Esophagus squamous epithelium (tissue), 5 donors: ENCODE measurements at places on chromosomes 4 and X.

- no peak for DNase-seq
Measured at GRCh38 chrX:138026211-138026610, 460.3 kb downstream of the ZIC3 start.

DNA sequence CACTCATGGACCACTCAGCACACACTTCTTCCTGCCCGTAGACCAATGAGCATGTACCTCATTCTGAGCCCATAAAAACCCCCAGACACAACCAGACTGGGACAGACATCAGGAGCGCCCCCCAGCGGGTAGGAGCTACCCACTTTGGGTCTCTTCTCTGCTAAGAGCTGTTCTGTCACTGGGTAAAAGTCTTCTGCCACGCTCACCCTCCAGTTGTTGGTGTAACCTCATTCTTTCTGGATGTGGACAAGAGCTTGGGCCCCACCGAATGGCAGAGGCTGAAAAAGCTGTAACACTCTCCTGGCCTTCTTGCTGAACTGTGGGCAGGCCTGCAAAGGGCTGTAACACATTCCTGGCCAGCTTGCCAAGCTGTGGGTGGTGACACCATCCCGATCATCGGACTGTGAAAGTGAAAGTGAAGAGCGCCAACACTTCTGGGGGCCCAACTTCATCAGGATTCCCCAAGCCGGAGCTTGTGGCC lies 137.6 kb downstream of the TECRL start:
- no peak for DNase-seq

DNA sequence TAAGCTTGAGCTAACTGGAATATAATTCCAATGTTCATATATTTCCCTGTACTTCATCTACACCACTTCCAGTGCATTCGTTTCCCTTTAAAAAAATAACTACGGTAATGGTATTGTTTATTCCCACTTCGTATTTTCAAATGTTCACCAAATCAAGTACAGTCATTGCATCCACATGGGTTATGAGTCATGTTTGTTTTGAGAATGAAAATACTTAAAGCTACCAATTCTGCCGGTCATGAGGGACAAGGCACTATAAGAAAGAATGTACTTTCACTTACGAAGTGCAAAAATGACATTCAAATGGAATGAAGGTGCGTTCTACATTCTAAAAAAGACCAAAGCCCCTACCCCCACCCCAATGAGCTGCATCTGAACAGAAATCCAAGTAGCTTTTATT lies 174.4 kb upstream of the FGF13 start:
- no peak for DNase-seq

GRCh38 chrX:154309041-154309775 lies 13.6 kb downstream of the TKTL1 start:
- no peak for DNase-seq

- no peak for DNase-seq
Measured at GRCh38 chr4:152633118-152633517, 46.7 kb downstream of the TMEM154 start.

DNA sequence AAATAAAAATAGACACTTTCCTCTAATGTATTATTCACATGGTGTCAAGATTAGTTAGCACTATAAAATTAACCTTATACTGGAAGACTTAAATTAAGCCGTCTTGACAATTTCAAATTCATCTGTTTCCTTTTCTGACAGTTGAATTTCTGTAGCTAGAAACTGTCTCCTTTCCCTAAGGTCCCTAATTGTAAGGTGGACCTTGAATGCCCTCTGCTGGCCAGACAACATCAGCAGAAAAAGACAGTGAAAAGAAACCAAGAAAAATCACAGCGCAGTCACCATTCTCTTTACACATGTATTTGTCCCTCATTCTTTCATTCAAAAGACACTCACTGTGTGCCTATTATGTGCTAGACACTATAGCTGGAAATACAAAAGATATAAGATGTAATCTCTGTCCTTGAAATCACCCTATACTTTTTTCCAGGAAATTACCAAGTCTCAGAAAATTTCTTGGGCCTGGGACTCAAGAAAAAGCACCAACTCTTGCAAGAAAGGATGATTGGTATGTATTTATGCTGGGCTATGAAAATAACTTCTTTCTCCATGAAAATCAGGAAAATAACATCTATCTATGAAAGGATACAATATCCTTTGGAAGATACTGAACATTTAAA lies 32.7 kb upstream of the AMBN start:
- no peak for DNase-seq

GRCh38 chr4:83725336-83726085 lies 189.6 kb downstream of the GPAT3 start:
- DNase-seq: no peak

DNA sequence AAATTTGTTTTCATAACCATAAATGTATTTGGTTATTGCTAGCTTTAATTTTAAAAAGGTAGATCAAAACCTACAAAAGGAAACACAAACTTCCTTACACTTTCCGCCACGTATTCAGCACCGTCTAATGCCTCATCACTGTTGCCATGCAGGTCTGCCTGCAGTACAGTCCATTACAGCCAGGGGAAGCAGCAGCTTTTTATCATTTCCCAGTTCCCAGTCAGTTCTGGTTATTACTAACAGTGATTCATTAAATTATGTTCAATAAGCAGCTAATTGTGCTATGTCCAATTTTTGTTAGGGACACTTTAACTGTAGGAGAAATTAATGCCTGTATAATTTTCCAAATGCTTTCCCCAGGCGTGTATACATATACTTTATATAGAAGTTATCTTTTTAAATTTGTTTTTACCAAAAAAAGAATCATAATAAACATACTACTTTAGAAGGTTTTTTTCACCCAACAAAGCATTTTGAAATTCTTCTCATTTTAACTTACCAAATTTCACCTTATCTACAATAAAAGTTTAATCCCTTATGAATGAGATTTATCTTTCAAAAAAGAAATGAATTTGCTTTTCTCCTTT lies 93.3 kb downstream of the ANXA3 start:
- DNase-seq: peak; percentile 8

- DNase-seq: no peak
Measured at GRCh38 chr4:120083152-120083551, 16.5 kb upstream of the MAD2L1 start.

DNA sequence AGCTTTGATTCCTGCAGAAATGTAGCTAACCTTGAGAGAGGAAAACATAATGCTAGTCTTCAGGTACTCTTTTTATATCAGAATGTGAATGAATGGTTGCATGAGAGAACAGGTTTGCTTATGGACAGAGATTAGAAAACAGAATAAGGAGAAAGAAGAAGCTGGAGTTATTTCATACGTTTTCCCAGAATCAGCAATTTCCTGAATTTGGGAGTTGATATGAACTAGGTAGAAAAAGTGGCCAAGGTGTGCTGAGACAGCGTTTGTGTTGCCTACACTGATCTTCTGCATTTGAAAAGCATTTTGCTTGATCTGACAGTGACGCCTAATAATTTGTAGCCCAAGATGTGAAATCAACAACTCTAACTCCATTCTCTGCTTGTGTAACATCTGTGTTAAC lies 12.5 kb downstream of the GABRB1 start:
- DNase-seq: no peak

DNA sequence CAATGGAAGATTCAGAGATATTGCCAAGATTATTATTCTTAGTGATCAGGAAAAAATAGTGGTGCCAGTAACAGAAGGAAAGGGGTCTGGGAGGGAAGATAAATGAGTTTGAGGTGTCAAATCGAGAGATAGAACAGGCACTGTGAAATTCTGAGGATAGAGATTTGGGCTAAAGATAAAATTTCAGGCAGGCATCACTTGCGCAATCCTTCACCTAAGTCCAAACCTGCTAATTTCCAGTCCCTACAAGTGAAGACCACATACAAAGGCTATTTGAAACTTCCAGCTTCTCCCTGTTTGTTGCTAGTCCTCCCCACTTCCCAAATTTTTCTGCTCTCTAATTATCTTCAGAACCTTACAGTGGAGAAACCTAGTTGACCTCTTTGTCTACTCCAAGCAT lies 494.6 kb downstream of the MAGEE1 start:
- no peak for DNase-seq

DNA sequence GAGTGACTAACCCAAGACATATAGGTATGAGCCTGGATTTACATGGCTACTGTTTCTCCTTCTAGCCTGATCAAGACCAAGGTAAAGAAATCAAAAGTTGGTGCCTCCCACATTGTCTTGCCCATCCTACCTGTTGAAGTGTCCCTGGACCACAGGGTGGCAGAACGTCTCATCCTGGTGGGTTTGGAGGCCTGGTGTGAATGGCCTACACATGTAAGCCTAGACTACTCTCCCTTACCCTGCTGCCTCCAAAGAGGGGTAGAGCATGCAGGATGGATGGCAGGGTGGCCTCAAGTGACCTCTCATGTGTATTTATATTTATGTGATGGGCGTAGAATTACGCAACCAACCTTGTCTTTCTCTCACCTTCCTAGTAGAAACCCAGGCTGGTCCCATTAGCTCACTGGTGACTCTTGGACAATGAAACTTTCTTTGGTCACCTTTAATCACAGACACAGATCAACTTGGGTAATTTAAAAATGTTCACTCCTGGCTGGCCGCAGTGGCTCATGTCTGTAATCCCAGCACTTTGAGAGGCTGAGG lies 73.3 kb upstream of the SOD3 start:
- no peak for DNase-seq

GRCh38 chr4:82988323-82988832 lies 22.2 kb downstream of the LIN54 start:
- no peak for DNase-seq

DNA sequence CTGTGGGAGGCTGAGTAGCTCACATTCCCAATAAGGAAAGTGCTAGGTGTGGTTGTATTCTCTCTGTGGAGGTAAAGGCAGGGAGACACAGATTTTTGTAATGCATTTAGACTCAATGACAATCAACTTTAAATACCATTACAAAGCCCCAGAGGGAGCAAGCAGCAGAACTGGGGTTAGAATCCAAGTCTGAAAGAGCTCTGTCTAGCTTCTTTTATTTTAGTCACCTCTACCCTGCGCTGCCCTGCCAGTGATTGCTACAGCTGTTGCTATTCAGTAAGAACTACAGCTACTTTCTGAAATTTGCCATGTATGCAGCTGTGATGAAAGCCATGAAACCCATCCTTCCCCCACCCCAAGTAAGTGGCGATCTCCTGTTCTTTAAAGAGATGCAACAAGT lies 22.5 kb downstream of the SLC39A8 start:
- DNase-seq: no peak

GRCh38 chr4:76251441-76252270 lies at the start of gene FAM47E:
Gene FAM47E (plus strand): TSS chr4:76251721. CDS start chr4:76251747, 26 bp downstream.
- no peak for DNase-seq

GRCh38 chr4:2069161-2069971 lies 10.2 kb downstream of the NAT8L start:
- DNase-seq: no peak

DNA sequence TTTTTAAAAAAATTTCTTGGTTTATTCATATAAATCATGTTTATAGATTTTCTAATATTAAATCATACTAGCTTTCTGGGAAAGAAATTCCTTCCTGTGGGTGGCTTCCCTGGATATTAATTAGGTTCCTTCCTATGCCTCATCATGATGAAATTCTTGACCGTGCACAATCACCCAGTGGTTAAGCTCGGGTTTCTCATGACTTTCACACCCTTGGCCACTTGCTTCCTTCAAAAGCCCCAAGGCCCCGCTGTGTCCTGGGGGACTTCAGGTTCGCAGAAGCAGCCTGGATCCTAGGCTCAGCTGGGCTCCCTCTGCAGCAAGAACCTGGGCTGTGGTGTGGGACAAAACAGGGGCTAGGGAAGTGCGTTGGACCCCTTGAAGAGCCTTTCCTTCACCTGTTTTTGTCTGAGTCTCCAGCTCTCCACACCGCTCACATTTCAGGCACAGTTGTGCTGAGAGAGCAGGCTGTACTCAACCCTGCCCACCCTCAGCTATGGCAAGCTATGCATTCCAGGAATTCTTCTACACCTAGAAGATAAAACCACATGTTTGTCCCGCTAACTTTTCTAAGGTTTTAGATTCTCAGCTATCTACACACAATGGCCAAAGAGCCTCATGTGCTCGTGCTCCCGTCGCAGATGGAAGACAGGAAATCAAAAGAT lies 48.9 kb upstream of the TMSB15B start:
- no peak for DNase-seq

DNA sequence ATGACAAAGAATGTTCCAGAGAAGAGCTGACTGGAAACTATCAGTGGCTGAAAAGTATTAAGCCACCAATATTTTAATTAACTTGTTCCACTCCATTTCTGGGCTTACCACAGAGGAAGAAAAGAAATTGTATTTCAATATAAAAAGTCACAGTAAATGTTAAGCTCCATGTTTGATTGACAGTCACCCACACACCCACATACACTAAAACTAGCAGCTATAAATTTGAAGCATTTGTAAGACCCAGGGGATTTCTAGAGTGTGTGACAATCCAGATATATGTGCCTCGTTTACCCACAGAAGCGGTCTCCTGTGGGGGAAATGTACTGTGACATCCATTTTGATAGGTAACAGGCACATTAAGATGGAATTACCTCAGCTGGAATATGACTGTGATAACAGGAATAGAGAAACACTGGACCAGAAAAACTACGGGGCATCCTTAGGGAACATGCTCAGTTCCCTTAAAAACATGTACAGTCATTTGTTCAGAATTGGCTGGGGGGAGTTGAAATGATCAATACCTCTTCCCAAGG lies 39.0 kb upstream of the RASGEF1B start:
- no peak for DNase-seq

DNA sequence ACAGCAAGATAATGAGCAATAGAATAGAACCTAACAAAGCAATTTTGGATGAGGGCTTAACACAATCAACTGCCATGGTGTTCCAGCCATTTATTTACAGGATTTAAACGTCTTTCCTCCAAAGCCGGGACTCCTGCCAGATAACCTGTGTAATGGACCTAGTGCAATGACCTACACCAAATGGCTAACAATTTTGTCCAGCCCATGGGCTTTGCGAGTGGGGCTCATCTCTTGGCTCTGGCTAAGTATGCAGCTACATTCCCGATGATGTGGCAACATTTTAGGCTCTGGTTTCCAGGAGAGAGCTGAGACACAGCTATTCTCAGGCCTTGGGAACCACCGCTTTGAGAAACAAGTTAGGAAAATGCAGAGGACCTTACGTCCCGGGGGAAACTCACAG lies 822.3 kb upstream of the FTHL17 start:
- no peak for DNase-seq

DNA sequence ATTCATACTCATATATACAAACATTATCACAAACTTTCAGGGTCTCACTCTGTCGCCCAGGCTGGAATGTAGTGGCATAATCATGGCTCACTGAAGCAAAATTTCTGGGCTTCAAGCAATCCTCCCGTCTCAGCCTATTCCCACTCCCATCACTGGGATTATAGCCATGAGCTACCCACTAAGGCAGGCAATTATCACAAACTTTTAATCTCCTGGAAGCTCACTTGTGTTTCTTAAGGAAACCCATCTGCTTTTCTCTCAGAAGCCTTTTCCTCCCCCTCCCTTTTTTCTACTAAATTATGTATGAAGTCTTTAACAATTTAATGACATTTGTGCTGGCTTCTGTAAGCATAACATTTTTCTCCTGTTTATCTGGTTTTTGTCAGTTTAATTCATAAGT lies 170.5 kb downstream of the AREG start:
- no peak for DNase-seq

DNA sequence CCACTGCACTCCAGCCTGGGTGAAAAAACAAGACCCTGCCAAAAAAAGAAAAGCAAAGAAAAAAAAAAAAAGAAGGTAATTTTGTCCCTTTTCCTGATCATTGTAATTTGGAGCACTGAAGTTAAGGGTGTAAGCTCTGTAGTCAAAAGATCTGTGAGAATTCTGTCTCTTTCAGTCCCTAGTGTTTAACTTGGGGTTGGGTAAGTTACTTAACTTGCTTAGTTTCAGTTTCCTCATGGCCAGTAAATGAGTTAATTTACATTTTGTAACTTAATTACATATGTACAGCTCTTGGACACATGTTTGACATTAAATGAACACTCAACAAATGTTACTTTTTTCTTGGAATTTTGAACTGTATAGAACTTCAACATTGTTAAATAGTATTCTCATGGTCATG lies 10.9 kb upstream of the UBE2K start:
- DNase-seq: no peak
